ENCODE measurements at places on chromosomes 16 and 17. TPM values are rescaled to one million over a fixed set of nuclear protein-coding genes. Genes with fewer than 3 reads are reported as not detected.

C16orf86 gene
- total RNA-seq: 3.9 TPM

GUCY2D gene
- total RNA-seq: 0.09 TPM

NPIPA3 gene
- total RNA-seq: 0.47 TPM

KRT27 gene
- not detected for total RNA-seq

INCA1 gene
- 0.09 TPM for total RNA-seq

ASGR1 gene
- 1.6 TPM for total RNA-seq

SLC38A8 gene
- not detected for total RNA-seq

SCN4A gene
- 0.16 TPM for total RNA-seq

PYY gene
- total RNA-seq: not detected

KCNJ16 gene
- under 0.01 TPM for total RNA-seq

NKIRAS2 gene
- 9.7 TPM for total RNA-seq

OTOP2 gene
- total RNA-seq: not detected

GRIN2C gene
- total RNA-seq: 0.16 TPM

ABCA10 gene
- total RNA-seq: 5.2 TPM

CACNG4 gene
- total RNA-seq: not detected

C17orf50 gene
- total RNA-seq: not detected

CPHXL2 gene
- total RNA-seq: not detected

VMO1 gene
- 1.2 TPM for total RNA-seq

TMEM238L gene
- not detected for total RNA-seq

HELZ gene
- total RNA-seq: 29.1 TPM

ZFPM1 gene
- total RNA-seq: 1.9 TPM

LGALS9B gene
- not detected for total RNA-seq

HEATR9 gene
- not detected for total RNA-seq

STH gene
- total RNA-seq: not detected

DGKE gene
- total RNA-seq: 2.3 TPM

CDK3 gene
- 3.0 TPM for total RNA-seq

TBC1D28 gene
- total RNA-seq: not detected

TAOK2 gene
- 41.3 TPM for total RNA-seq

RAP1GAP2 gene
- total RNA-seq: 3.5 TPM

LYZL6 gene
- total RNA-seq: not detected

KRTAP9-2 gene
- not detected for total RNA-seq

C16orf92 gene
- total RNA-seq: not detected

CCDC102A gene
- 24.6 TPM for total RNA-seq

KNOP1 gene
- total RNA-seq: 10.2 TPM

CLEC19A gene
- not detected for total RNA-seq

GRAP gene
- total RNA-seq: 0.34 TPM

LCAT gene
- 5.2 TPM for total RNA-seq

TBC1D26 gene
- total RNA-seq: under 0.01 TPM

BAHCC1 gene
- total RNA-seq: 5.1 TPM

NOD2 gene
- not detected for total RNA-seq

ECI1 gene
- total RNA-seq: 21.2 TPM

NPIPB13 gene
- total RNA-seq: 1.7 TPM

FAM20A gene
- 11.2 TPM for total RNA-seq

CCL17 gene
- total RNA-seq: not detected

HOXB4 gene
- 3.3 TPM for total RNA-seq

HYDIN gene
- 0.26 TPM for total RNA-seq

TMEM107 gene
- 18.9 TPM for total RNA-seq

ARMC7 gene
- 1.7 TPM for total RNA-seq

SETD1A gene
- 3.0 TPM for total RNA-seq

MMP28 gene
- total RNA-seq: 1.4 TPM

CES5A gene
- total RNA-seq: not detected

SLC5A10 gene
- not detected for total RNA-seq

WNK4 gene
- 0.09 TPM for total RNA-seq

GNGT2 gene
- not detected for total RNA-seq

ST6GALNAC1 gene
- total RNA-seq: not detected

HBQ1 gene
- total RNA-seq: not detected

CLEC10A gene
- total RNA-seq: not detected

KRTAP3-1 gene
- total RNA-seq: not detected

CLEC3A gene
- total RNA-seq: not detected

Measured in bronchial smooth muscle cell (primary cell).